ENCODE measurements at places on chromosomes 12 and 14.

DNA sequence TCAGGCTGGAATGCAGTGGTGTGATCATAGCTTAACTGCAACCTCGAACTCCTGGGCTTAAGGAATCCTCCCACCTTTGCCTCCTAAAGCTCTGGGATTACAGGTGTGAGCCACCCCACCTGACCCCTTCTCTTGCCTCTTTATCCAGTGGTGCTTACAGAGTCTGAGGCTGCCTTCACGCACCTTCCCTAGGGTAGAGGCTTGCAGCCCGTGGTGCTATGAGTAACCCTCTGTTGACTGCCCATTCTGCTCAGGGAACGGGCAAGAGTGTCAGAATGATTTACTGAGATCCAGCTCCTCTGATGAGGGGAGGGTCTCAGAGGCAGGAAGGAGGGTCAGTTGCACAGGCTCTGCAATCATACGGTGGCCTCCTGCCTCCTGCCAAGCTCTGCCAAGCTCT is 125.1 kb upstream of the TBX3 start:
- DNase-seq, result no peak

DNA sequence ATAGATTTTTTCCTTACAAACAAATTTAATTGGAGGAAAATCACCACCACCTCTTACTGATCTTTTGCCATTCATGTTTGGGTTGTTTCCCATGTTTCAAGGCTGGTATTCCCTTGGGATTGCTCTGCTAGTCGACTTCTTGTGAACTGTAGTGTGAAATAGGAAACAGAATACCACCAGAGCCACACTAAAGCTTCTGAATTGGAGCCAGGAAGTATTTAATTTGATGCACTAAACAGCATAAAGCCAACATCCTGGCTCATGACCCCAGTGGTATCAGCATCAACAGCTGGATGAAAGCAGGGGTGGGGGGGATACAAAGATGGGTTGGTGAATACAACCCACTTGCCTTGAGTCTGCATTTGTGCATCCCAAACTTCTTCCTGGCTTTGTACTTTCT is 127.5 kb downstream of the TBC1D30 start:
- DNase-seq, result no peak

- DNase-seq, result no peak
Observed at GRCh38 chr12:64459394-64459891, 7.5 kb downstream of the TBK1 start.

GRCh38 chr12:8697120-8697475 is 693 bp upstream of the RIMKLB start:
- DNase-seq, result no peak

- no peak for DNase-seq
Observed at GRCh38 chr12:106773286-106774004, 1.0 kb upstream of the RIC8B start.
